ENCODE measurements at places on chromosomes 1 and 21.

GRCh38 chr1:12180315-12180714 lies 13.5 kb downstream of the TNFRSF1B start:
- no peak for DNase-seq

DNA sequence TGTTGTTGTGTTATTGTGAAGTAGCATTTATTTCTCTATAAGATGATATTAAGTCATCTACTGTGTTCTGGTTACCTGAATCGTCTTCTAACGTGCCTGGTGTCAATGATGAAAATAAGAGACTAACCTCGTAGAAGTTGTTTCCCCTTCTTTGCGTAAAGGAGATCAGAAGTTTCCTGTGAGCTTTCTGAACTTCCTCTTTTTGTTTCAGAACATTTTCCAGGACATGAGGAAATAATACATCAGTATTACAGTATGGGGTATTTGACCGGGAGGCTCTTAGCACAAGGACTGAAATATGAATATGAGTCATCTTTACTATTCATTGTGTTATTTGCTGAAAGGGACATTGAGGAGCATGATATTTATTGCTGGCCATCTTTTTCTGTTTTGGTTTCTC lies 1.3 kb downstream of the ST6GALNAC3 start:
- DNase-seq, result no peak

- DNase-seq, result no peak
Measured at GRCh38 chr1:111489604-111490003, 13.8 kb downstream of the ADORA3 start.

DNA sequence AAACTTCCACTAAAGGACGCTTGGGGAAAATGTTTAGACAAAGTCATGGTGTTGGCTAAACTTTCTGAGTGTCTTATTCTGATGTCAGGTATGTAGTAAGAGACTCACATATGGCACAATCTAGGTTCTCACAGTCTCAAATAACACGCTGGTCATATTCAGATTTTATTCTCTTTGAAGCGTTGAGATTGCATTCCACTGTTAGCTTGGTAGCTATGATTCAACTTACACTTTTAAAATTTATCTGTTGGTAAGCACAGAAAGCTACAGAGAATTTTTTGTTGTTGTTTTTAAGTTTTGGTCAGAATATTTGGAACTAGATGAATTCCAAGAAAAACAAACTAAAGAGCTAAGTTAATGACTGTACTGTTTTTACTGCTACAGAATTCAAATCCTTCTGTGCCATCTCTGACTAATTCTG lies 126.7 kb downstream of the PRRX1 start:
- DNase-seq, result no peak

DNA sequence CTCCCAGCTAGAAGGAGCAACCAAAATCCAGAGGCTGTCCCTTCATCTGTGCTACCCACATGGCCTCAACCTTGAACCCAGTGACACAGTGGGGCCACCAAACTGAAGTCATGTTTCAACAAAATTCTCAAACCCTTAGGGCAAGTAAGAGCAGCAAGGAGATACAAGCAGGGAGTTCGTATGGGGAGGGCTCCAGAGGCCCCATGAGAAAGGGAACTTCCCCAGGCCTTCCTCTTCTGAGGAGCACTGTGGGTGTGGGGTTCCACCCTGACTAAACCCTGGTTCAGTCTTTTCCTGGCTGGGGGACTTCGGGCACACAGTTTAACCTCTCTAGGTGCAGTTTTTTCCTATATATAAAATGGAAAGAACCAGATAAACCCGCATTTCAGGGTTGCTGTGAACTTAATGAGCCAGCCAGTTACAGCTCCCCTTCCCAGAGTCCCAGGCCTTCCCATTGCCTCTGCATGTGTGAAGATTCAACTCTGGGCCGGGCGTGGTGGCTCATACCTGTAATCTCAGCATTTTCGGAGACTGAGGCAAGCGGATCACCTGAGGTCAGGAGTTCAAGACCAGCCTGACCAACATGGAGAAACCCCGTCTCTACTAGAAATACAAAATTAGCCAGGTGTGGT lies 8.0 kb upstream of the THEMIS2 start:
- DNase-seq, result no peak

- DNase-seq, result peak; percentile 26
Measured at GRCh38 chr1:209583408-209583807, at the start of gene CAMK1G. CAMK1G (plus strand) TSS chr1:209583714; CDS start chr1:209594984, 11,270 bp downstream.

DNA sequence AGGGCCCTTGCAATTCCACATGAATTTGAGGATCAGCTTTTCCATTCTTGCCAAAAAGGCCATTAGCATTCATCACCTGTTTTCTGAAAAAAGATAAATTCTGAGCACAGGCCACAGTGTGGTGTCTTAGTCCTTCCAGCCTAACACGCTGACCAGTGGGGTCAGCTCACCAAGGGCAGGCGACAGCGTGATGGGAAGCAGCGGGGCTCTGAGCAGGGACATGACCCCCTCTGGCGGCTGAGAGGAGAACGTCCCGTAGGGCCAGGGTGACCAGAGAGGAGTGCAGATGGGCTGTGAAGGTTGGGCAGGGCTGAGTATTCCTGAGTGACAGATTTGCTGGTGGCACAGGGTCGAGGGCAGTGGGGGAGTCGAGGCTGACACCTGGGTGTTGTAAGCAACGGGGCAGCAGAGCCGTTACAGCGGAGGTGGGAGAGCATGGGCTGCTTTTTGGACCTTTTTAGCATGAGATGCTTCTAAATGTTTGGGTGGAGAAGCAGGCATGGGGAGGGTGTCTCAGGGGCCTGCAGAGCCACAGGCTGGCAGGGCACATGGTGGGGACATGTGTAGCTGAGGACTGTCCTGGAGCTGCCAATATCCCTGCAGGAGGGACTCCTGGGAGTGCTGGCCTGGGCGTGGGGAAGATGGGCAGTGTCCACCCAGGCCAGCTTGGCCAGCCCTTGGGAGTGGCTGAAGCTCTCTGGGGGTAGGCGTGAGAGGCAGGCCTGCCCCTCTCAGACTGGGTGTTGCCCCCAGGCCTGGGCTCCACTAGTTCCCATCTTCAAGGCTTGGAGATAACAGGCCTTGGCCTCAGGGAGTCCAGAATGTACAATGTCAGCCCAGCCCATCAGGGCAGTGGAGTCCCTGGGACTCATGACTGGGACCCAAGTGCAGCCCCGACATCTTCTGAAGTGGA lies 8.6 kb upstream of the CALML6 start:
- peak; percentile 80 for DNase-seq

DNA sequence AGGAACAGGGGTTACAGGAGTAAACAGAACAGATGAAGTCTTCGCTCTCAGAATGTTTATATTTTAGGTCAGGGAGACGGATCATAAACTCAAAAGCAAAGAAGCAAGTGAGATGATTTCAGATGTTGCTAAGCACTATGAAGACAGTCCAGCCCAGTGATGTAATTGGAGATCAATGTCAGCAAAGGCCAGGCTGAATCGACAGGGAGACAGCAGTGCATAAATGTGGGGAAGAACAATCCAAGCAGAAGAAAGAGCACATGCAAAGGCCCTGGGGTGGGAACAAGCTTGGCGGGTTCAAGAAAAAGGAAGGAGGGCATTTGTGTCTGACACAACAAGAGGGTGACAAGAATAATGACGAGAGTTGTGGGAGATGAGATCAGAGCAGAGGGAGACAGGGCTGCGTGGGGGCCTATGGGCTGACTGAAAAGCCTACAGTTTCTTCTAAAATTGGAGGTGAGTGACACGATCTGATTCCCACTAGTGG lies 47.0 kb downstream of the TAS1R2 start:
- DNase-seq, result no peak

DNA sequence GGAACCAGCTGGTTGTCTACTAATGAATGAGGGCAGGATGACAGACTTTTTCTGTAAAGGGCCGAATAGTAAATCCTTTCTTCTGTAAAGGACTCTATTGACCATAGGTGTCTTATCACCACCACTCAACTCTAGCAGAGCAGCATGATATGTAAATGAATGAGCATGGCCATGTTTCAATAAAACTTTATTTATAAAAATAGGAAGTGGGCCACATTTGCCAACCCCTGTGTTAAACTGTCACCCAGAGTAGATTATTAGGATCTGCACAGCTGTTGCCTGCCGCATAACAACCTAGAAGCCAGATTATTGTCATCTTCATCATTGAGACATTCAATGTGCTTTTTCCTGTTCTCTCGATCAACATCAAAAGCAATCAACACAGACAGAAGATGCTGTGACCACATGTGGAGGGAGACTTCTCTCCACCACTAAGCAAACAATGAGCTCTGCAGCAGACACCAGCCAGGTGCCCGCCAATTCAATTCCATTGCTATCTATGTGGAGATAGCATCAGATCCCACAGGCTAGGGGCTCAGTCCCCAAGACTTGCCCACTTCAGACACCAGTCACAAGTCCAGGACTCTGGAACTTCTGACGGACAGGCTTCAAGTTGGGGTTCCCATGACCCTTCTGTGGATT lies 6.8 kb upstream of the EFHD2 start:
- DNase-seq, result peak; percentile 56

GRCh38 chr1:14350197-14350596 lies 248.3 kb upstream of the KAZN start:
- no peak for DNase-seq

DNA sequence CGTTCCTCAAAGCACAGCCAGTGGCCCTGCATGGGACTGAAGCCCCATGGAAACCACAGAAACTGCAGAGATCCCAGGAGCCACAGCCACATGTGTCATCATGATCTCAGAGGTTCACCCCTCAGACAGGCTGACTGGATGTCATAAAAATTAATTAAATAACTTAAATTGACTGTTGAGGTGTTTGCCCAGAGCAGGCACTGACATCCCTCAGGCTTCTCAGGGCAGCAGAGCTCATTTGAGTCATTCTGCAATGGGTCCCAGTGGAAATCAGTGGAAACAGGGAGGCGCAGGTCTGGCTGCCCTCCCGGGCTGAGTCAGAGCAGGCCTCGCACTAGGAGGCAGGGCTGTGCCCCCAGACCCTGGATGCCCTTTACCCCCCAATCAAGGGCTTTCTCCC lies 135.1 kb downstream of the CDC7 start:
- no peak for DNase-seq

- no peak for DNase-seq
Measured at GRCh38 chr1:115655916-115656315, 14.1 kb downstream of the VANGL1 start.

GRCh38 chr1:117613249-117613968 lies 7.6 kb downstream of the TENT5C start:
- no peak for DNase-seq

- no peak for DNase-seq
Measured at GRCh38 chr1:41455479-41456332, 28.8 kb downstream of the EDN2 start.

- DNase-seq, result no peak
Measured at GRCh38 chr1:198677027-198677426, 38.2 kb downstream of the PTPRC start.

- DNase-seq, result no peak
Measured at GRCh38 chr1:191261111-191261510, 783.4 kb upstream of the BRINP3 start.

DNA sequence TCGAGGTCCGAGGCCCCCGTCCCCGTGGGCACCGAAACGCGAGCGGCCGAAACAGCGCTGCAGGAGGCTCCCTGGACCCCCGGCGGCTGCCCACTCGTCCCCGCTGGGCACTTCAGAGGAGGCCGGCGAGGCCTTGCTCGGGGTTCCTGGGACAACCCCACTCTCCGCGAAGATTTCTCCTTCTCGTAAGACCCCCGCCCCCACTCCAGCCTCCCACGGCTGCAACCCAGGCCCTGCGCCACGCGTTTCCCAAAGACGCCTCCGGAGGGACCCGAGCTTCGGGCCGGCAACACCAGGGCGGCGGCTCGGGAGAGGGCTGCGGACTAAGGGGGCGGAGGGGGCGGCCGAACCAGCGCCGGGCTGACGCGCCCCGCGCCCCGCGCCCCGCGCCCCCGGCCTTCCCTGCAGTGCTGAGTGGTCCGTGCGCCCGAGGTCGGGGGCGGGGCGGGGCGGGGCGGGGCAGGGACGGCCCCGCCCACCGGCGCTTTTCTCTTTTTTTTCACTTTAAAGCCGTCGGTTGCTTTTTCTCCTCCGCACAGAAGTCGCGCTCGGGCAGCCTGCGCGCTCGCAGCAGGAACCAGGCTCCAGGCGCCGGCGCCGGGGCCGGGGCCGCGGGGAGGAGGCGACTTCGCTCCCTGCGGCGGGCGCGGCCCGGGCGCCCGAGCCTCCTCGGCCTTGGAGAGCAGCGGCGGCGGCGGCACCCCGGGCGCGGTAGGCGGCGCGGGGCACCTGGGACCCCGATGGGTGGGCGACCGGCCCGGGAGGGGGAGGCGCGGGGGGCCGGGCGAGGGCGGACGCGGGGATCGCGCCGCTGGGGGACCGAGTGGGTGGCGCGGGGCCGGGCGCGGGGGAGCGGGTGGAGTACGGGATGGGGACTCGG lies at the start of gene SPSB1:
Gene SPSB1, plus strand, starts transcription at position 534 of the 880 bp plus-strand sequence. CDS start 62,998 bp downstream, outside the sequence.
- DNase-seq, result peak; percentile 68

GRCh38 chr1:51168936-51169335 lies 66.9 kb downstream of the C1orf185 start:
- DNase-seq, result no peak

DNA sequence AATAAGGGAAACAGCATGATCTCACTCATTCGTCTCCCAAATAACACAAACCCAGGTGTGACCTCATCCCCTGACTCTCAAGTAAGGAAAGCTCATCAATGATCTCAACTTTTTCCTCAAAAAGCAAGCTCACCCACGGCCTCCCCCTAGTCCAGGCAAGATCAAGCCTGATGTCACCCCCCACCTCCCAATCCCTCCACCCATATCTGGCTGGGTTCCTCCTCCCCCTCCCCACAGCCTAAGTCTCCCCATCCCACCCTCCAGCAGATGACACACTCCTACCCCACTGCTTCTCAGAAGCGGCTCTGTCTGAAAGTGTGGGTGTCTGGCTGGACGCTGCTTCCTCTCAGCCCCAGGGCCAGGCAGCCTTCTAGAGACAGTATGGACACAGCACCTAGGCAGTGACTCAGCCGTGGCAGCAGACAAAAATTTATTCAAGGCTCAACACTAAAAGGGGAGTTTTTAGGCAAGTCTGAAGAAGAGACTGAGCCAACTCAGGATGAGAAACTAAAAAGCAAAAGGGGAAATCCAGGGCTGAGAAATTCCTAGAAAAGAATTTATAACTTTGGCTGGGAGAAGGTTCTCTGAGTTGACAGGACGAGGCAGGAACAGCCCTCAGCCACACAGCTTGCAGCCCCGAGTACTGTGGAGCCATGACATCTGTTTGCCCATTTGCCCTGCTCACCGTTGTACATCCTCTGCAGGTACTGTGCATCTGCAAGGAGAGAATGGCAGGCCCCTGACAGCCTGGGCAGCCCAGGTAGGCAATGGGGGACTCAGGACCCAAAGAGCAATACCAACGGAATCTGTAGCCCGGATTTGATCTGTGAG lies 81.6 kb upstream of the LRRC8D start:
- DNase-seq, result no peak

- DNase-seq, result no peak
Measured at GRCh38 chr1:221672239-221672645, 69.6 kb downstream of the DUSP10 start.

DNA sequence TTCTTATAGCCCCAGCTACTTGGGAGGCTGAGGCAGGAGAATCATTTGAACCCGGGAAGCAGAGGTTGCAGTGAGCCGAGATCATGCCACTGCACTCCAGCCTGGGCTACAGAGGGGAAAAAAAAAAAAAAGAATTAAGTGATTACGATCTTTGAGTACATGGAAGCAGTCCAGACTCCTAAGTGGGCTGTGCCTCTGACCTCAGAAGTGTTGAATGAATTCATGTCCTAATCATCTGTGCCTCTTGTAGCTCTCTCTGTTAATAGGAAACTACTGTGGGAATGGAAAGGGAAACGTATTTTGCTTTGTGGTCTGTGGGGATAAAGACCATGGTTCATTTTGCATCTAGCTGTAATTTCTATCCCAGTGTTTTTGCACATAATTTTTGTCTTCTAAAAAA lies 8.4 kb upstream of the IVNS1ABP start:
- peak; percentile 62 for DNase-seq

Measured in SK-N-DZ (cell line).